ENCODE measurements at places on chromosomes 11 and 22.
A peak's percentile ranks its signal among the peaks of the same experiment; 100 is the strongest.

DNA sequence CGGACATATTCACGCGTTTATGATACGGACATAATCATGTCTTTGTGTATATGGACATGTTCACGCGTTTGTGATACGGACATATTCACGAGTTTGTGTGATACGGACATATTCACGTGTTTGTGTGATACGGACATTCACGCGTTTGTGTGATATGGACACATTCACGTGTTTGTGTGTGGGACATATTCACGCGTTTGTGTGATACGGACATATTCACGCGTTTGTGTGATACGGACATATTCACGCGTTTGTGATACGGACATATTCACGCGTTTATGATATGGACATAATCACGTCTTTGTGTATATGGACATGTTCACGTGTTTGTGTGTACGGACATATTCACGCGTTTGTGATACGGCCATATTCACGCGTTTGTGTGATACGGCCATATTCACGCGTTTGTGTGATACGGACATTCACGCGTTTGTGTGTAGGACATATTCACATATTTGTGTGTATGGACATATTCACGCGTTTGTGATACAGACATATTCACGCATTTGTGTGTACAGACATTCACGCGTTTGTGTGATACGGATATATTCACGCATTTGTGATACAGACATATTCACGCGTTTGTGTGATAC, 24.9 kb downstream of the PTDSS2 start:
- no peak for DNase-seq

DNA sequence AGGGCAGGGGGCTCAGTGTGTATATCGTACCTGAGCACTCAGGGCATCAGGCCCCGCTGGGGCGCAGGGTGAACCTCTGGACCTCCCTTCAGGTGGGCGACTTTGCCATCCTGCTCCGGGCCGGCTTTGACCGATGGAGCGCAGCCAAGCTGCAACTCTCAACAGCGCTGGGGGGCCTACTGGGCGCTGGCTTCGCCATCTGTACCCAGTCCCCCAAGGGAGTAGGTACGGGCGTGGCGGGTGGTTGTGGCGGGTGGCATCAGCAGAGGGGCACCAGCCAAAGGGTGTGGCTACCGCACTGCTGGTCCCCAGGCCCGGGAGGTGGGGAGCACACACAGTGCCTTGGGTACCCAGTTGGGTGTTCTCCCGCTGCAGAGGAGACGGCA, 6.3 kb downstream of the SLC39A13 start:
- DNase-seq, result no peak

GRCh38 chr11:106708348-106708747, 309.9 kb downstream of the GUCY1A2 start:
- no peak for DNase-seq

DNA sequence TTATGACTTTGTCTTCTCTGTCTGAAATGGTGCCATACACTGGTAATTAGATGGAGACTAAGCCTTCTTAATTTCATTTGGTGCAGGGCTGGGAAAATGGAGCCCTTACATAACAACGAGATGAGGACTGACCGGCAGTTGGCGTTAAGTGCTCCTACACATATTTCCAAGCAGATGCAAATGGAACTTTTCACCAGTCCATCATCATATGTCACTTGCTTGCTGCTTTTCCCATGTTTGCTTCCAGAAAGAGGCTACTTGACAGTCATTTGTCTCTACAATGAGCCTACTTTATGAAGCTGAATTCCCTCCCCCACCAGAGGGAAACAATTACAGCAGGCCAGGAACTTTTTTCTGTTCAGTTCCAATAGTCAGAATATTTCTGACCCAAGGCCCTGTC, 32.6 kb downstream of the SVIP start:
- DNase-seq, result peak; percentile 39

GRCh38 chr22:22181341-22181850, 63.2 kb upstream of the VPREB1 start:
- no peak for DNase-seq

GRCh38 chr11:65551572-65552387, 6.4 kb downstream of the LTBP3 start:
- DNase-seq, result peak; percentile 17

DNA sequence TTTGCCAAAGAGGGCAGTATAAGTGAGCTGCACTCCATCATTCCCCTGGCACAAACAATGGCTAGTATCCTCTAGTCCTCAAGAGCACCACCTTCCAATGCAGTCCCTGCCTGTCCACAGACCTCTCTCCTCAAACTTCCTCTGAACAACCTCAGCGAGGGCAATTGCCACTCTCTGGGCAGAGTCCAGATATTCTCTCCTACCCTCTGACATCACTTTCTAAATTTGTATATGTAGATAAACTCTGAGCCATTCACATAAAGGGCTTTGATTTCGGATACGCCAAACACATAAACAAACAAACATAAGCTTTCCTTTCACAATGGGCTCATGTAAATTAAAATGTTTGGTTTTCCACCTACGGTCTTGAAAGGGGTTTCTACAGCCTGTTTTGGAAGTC, 3.0 kb upstream of the SLC43A3 start:
- no peak for DNase-seq

- no peak for DNase-seq
Measured at GRCh38 chr22:37822079-37822833, 926 bp upstream of the GALR3 start.

- DNase-seq, result no peak
Measured at GRCh38 chr11:43576803-43577521, 103.6 kb upstream of the HSD17B12 start.

DNA sequence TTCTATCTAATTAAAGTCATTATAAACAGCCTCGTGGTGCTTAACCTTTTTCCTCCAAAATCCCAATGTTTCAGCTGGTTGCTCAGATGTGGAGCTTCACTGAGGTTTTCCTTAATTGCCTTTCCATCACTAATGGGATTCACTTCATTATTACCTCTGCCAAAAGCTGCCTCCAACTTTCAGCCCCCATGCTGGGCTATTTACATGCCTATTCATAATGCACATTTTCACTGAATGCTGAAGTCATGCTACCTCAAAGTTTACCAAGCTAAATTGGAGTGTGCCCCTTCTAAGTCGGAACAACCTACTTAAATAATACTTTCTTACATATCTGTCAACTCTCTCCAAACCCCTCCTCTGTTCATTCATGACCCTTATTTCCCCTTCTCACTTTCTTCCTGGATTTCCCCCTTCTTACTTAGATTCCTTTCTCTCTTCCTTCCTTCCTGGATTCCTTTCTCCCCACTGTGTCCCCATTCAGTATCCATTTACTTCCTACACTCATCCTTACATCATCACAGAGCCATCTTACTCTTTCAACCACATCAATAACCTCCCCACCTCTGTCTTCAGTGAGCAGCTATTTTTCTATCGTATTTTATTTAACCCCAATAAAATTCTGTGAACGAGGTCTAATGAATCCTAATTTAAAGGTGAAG, 887.3 kb upstream of the TENM4 start:
- DNase-seq, result no peak

GRCh38 chr22:22897091-22897490, 9.5 kb downstream of the IGLL5 start:
- no peak for DNase-seq

DNA sequence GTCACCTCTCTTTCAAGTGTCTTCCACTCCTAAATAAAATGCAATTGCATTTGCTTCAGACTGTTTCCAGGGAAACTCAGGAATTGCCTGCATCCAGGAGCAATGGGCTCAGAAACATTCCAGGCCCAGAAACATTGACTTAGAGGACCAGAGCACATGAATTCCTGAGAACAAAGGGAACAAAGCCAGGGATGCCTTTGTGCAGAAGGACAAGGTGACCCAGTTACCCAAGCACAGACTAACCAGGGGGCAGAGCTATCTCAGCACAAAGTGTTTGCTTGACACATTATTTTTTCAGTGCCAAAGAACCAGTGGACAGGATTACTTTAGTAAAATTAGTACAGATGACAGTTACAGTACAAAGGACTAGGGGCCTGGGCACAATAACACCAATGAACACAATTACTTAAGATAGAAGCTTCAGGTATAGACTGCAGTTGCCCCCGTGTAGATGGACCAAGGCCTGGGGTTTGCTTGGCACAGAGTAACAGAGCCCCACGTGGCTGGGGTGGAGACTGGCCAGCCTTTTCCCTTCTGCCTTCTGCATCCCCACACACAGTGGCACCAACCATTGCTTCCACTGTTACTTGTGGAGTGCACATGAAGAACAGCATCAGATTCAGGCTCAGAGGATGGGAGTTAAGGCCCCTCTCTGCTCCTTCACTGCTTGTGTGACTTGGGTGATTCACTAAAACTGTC, 500.8 kb downstream of the INSC start:
- DNase-seq, result peak; percentile 14

- no peak for DNase-seq
Measured at GRCh38 chr11:563066-563811, 2.5 kb downstream of the RASSF7 start.

DNA sequence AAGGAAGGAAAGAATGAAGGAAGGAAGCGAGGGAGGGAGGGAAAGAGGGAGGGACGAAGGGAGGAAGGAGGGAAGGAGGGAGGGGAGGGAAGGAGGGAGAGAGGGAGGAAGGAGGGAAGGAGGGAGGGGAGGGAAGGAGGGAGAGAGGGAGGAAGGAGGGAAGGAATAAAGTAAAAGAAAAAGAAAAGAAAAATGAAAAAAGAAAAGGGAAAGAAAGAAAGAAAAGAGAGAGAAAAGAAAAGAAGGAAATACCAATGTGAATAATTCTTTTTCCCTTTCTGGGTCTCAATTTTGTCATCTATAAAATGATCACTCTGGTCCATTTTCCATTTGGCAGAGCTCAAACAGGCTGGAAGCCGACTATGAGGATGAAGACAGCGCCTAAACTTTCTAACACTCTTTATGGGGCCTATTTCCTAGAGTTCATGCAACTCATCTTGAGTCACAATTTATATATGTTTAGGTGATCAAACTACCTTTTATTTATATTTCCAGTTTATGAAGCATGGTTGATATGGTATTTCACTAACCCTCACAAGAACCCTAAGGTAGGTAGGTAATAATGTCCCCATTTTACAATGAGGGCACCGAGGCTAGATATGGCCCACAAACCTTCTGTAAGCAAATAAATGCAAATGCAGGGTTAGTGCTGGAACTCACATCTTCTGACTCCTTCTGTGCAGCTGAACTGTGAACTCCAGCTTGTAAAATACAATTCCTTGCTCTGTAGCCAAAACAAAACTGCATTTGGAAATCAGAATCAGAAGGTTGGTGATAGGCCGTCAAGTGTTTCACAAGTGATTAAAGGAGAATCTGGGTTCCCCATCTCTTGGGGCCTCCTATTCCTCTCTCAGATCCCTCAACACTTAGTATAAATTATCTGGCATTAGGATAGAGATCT, 434.3 kb downstream of the ETS1 start:
- DNase-seq, result no peak

DNA sequence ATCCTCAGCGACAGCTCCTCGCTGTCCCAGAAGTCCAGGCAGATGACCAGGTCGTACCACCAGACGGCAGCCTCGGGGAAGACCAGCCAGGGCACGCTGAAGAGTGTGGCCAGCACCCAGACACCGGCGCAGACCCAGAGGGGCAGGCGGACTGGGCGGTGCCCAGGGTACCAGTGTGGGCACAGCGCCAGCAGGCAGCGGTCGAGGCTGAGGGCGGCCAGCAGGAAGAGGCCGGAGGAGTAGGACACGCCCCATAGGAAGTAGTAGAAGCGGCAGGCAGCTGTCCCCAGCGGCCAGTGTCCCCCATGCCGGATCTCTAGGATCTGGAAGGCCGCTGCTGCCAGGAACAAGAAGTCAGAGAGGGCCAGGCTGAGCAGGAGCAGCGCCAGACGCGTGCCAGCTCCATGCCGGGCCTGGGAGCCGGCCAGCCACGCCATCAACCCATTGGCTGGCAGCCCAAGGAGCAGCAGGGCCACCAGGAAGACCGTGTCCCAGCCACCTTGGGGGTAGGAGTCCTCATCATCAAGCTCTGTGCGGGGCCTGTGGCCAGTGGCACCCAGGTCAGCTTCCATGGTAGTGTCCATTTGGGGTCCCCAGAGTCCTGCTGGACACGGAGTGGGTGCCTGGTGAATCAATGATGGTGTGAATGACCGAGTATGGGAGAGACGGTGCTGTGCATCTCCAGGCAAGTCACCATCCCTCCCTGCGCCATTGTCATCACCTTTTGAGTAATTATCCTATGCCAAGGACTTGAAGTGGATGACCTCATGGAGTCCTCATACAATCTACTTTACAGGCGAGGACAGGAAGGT, at the start of gene GPR152:
Gene GPR152, minus strand, starts transcription at position 589 of the 812 bp plus-strand sequence. Its CDS starts 5 bp downstream, at position 584.
- DNase-seq, result no peak

DNA sequence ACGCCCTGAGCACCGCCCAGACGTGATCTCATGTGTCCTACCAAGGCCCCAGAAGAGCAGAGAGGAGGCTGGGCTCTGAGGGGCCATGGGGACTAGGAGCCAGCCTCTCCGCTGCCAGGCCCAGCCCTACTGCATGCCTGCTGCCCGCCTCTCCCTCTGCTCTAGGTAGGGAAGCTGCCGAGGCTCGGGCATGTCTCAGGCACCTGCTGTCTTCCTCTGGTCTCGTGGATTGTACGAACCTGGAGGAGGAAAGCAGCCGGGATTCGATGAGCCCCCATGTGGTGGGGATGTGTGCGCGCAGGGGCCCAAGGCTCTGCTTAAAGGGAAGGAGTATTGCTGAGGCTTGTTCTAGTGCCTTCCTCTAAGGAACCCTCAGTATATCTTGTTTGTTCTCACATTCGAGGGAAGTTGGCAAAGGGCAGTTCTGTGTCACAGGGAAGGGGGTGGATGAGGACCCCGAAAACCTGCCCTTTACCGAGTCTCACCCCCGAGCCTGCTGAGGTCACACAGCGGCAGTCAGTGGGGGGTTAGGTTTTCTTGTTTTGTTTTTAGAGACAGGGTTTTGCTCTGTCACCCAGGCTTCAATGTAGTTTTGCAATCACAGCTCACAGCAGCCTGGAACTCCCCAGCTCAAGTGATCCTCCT, 21.2 kb downstream of the DAGLA start:
- DNase-seq, result peak; percentile 10

GRCh38 chr11:67671211-67671520, 3.3 kb downstream of the ALDH3B2 start:
- DNase-seq, result no peak

GRCh38 chr11:17544181-17544622, at the start of gene USH1C:
Gene USH1C (minus strand): TSS chr11:17544416. CDS start chr11:17544307, 109 bp downstream.
- DNase-seq, result no peak

- peak; percentile 39 for DNase-seq
Measured at GRCh38 chr11:17734418-17734911, at the start of gene KCNC1. Gene KCNC1 (plus strand): TSS chr11:17734781. CDS start chr11:17736003, 1,222 bp downstream.

GRCh38 chr11:124669193-124669592, 4.3 kb downstream of the SIAE start:
- peak; percentile 31 for DNase-seq

Data from midbrain (tissue), 1 donor.